Body of pancreas (tissue), 4 donors: ENCODE measurements at places on chromosomes 2 and 18. TPM values are rescaled to one million over a fixed set of nuclear protein-coding genes. Genes with fewer than 3 reads are reported as not detected.

- DNase-seq, result no peak
Measured at GRCh38 chr2:182715121-182715891, 751 bp upstream of the DNAJC10 start.

DNA sequence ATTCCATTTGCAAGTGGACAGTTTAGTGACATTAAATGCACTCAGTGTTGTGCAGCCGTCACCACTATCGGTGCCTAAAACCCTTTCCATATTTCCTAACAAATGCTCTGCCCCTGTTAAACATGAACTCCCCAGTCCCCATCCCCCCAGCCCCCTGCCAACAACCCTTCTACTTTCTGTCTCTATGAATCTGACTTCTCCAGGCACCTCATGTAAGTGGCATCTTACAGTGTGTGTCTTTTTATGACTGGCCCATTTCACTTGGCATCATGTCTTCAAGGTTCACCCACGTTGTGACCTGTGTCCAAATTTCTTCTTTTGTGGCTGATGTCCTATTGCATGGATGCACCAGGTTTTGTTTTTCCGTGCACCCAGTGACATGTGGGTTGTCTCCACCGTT lies 140.9 kb upstream of the GPC1 start:
- DNase-seq, result no peak

GRCh38 chr2:58138396-58139030 lies 91.9 kb downstream of the VRK2 start:
- no peak for DNase-seq

GRCh38 chr2:133434959-133435668 lies 133.1 kb downstream of the NCKAP5 start:
- peak; percentile 27 for DNase-seq

DNA sequence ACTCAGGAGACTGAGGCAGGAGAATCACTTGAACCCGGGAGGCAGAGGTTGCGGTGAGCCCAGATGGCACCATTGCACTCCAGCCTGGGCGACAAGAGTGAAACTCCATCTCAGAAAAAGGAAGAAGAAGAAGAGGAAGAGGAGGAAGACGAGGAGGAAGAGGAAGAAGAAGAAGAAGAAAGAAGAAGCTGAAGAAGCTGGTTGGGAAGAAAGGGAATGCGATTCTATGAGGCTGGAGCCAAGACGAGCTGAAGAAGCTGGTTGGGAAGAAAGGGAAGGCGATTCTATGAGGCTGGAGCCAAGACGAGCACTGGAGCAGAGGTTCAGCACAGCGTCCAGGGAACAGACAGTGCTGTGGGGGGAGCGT lies 30.3 kb upstream of the TAF1B start:
- no peak for DNase-seq

Gene PSTPIP2
- total RNA-seq, result 4.4 TPM

DNA sequence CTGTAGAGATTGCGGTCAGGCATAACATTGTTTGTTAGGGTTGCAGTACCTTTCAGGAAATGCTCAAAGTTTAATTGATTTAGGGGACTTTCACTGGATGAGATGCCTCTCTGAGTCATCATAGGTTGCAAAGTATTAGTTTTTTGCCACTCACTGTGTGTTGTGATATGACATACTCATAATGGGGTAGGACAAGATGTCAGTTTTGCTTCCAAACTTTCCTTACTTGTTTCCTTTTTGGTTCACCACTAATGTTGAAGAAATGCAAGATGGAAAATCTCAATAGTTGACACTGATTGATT lies 35.0 kb upstream of the PTH2R start:
- no peak for DNase-seq

GRCh38 chr2:14306268-14306861 lies 326.2 kb upstream of the LRATD1 start:
- no peak for DNase-seq

GRCh38 chr2:47272905-47273758 lies 118.0 kb upstream of the STPG4 start:
- no peak for DNase-seq

DNA sequence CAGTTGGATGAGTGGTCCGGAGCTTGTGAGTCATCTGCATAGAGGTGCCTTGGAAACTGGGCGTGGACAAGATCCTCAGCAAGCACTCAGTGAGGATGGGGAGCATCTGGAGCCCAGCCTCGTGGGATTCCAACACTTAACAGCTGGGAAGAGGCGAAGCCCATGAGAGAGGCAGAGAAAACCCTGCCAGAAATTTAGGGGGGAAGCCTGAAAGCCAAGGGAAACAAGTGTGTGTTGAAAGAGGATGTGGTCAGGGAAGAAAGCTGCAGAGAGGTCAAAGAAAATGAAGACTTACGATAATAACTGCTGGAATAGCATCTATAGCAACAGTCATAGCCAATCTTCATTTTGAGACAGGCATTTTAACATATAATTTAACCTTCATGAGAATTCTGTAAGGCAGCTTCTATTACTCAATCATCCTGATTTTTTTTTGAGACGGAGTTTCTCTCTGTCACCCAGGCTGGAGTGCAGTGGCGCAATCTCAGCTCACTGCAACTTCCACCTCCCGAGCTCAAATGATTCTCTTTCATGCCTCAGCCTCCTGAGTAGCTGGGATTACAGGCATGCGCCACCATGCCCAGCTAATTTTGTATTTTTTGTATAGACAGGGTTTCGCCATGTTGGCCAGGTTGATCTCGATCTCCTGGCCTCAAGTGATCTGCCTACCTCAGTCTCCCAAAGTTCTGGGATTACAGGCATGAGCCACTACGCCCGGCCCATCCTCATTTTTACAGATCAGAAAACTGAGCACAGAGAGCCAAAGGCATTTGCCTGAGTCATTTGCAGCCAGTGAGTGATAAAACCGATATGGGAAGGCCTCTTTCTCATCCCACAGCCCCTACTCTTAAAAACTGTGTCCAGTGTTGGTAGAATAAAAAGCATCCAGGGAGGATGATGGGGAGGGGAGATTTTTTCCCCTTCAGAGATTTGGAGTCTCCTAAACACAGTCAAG lies 214.4 kb upstream of the EPAS1 start:
- no peak for DNase-seq

- peak; percentile 36 for DNase-seq
Measured at GRCh38 chr2:53211201-53211774, 556.3 kb upstream of the CHAC2 start.

DNA sequence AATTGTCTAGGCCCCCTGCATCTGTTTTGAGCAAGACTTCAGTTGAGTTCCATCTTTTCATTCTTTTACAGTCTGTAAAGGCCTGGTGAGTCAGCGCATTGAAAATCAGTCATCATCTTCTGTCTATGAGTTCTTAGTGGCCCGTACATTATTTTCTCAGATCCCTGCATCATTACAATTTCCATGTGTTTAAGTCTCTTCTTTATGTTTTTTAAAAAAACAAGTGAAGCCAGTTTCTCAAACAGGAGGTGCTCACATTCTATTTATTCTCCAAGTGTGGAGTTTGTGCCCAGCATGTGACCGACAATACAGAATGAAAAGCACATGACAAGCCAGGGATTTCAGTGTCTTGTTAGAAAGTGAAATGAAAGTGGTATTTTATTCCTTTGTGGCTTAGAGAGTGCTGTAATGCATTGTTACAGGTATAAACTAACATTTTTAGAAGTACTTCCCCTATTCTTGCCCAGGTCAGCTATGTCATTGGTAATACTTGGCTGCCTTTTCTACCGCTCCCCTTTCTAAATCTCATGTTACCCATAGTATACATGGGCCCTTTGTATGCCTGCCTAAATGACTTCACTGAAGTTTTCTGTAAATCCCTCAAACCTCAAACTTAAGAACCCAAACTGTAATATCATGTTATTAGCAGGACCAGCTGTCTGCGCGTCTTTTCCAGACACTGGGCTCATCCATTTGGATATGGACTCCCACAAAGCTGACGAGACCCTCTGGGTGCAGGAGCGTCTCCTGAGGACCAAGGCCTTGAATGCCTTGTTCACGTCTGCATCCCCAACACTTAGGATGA lies 67.6 kb downstream of the FEZ2 start:
- DNase-seq, result no peak

GRCh38 chr2:121900391-121900790 lies 144.9 kb downstream of the TSN start:
- no peak for DNase-seq

Gene LRRFIP1
- 49.8 TPM for total RNA-seq

GRCh38 chr2:124317628-124318027 lies 292.5 kb downstream of the CNTNAP5 start:
- no peak for DNase-seq

DNA sequence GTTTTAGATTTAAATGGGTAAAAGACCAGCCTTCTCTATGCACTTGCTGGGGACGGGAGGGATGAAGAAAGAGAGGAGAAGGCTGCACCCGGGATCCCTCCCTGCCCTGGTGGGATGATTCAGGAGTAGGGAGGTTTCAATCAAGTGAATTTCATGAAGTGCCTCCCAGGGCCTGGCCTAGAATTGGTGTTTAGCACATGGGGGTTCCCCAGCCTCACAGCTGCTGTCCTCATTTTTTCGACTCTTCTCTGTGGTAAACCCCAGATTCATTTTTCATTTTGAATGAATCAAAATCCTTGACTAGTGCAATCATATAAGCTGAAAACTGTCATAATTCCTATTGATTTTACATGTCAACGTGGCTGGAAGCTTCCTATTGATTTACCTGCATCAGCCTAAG lies 81.1 kb downstream of the LPIN1 start:
- no peak for DNase-seq

DNA sequence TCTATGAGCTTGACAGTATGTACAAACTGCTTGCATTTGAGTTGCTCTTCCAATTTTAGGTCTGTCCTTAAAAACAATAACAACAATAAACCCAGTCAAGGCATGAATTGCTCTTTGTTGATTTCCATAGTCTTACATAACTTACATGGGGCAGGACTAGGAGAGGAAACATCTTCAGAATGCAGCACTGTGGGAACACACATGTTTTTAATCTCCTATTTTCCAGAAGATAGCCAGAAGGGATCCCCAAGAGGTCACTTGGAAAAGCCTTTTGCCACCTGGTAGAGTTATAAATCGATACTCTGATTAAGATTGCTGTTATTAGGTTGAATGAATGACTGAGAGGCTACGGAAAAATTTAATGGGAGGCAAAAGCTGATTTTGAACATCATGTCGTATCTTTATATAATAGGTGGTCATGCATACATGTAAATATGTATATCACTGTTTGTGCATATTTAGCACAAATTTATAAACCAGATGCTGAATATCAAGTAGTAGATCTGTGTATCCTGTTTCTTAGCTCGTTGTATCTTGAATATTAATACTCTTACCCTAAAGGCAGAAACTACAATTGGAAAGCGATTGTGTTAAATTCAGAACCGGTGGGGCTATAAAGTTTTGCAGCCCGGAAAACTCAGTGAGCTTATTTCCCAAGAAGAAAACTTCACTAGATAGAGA lies 479.4 kb upstream of the TCF4 start:
- DNase-seq, result no peak

- DNase-seq, result no peak
Measured at GRCh38 chr2:14773696-14774095, 141.2 kb downstream of the LRATD1 start.

- no peak for DNase-seq
Measured at GRCh38 chr2:65834062-65834461, 401.7 kb upstream of the SPRED2 start.

DNA sequence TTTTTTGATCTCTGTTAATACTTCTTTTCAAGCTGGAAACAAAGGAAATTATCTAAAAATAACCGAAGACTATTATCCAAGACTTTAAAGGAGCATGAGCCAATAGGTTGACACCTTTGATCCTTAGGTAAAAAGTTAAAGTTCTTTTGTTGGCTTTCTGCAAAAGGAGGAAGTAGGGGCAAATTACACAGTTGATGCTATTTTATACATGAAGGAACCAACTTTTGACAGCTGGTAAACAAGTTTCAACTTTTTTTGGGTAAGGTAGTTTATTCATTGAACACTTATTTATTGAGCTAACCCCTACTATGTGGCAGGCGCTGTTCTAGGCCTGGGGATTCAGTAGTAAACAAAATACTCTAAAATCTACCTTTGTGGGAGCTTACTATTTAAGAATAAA lies 66.6 kb upstream of the ZEB2 start:
- no peak for DNase-seq

- no peak for DNase-seq
Measured at GRCh38 chr2:200042102-200042735, 86.8 kb downstream of the MAIP1 start.

Gene KLHL41
- total RNA-seq, result 1.3 TPM

- no peak for DNase-seq
Measured at GRCh38 chr2:216142540-216142939, 33.4 kb downstream of the XRCC5 start.

- no peak for DNase-seq
Measured at GRCh38 chr2:27148801-27149439, at the start of gene TCF23. Gene TCF23, plus strand, starts transcription at chr2:27149004. Its CDS starts 130 bp downstream, at chr2:27149134.

GRCh38 chr2:28589746-28590463 lies 94.0 kb downstream of the PLB1 start:
- no peak for DNase-seq

Gene BOLA3
- 17.1 TPM for total RNA-seq

DNA sequence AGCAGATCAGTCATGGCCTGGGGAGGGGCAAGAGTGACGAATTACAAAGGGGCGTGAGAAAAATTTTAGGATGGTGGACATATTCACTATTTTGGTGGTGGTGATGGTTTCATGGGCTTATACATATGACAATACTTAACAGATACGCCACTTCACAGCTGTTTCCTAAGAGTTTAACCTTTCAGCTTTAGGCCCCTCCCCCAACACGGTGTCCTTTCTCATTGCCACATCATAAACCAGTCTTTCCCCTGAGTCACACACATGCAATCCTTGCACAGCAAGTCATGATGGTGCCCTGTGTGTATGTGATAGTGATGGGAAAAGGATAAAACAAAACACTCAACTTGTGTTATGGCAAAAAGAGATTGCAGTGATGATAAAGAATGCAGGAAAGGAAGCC lies 47.6 kb upstream of the IL1R1 start:
- no peak for DNase-seq

Gene INHBB
- 7.9 TPM for total RNA-seq

- no peak for DNase-seq
Measured at GRCh38 chr2:129775952-129776653, 203.4 kb upstream of the RAB6C start.

- no peak for DNase-seq
Measured at GRCh38 chr2:201152517-201152916, 30.4 kb upstream of the CASP10 start.

GRCh38 chr2:40409734-40410133 lies 42.2 kb downstream of the SLC8A1 start:
- no peak for DNase-seq

DNA sequence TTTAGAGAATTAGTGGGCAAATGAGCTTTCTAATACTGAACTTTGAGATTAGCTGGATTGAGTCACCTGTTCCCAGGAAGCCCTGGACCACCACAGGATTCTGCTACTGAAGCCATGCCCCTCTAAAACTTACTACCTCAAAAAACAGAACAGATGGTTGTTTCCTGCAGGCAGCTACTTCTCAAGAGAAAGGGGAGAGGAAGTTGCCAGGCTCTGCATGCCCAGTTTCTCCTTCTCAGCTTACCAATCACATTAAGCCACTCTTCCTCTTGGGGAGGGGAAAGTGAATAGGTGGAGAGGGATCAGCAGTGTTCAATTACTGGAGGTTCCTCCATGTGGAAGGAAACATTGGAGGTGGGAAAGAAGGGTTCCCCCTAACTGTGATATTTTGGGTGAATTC lies 24.9 kb upstream of the C1GALT1C1L start:
- no peak for DNase-seq

Gene RAB3GAP1
- total RNA-seq, result 29.3 TPM
